ENCODE measurements at places on chromosomes 7 and 10.

DNA sequence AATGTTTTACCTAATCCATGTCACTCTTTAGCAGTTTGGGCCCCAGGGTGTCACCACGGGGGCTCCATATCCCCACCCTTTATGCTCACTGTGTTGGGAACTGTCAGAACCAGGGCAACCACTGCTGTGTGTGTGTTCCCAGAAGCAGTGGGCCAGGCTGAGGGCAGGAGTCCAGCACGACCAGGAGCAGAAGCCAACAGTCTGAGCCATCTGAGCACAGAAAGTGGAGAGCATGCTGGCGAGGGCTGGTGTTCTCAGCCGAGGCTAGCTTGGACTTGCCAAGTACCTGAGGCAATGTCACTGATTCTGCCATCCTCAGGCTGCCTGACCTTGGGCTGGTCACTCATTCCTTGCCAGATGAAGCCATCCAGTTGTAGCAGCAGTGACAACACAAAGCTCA, 285.0 kb downstream of the BMPER start:
- DNase-seq = no peak

DNA sequence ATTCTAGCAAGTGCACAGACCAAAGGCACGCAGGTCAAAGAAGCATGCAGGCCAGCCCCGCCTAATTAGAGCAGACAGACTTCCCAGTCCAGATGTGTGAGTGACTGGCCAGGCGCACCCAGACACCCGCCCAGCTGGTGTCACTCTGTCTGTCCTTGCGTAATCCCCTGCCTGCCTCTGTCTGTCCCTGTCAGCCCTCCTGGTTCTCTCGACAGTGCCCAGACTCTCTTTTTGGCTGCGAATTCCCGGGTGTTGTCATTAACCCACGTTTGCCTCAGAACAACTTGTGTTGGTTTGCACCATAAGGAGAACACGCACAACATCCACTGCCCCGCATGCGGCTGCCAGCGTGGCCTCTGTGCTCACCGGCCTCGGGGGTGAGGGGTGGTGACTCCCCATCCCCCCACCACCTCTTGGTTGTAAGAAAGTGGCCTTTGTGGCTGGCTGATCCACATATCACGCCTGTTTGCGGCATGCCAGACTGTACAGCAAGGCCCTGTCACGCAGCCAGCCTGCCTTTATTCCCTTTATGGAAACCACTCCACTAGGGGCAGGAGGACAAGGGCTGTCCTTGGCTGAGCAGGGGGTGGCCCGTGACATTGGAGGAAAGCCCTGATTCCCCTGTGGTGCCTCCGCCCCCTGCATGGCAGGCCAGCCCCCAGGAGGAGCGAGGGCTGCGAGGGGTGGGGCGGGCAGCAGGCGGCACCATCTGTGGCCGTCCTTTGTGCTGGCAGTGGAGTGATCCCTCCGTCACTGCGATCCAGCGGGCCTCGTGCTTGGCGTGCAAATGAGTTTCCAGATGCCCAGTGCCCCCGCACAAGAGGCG, 72.8 kb upstream of the PPIF start:
- DNase-seq = no peak

DNA sequence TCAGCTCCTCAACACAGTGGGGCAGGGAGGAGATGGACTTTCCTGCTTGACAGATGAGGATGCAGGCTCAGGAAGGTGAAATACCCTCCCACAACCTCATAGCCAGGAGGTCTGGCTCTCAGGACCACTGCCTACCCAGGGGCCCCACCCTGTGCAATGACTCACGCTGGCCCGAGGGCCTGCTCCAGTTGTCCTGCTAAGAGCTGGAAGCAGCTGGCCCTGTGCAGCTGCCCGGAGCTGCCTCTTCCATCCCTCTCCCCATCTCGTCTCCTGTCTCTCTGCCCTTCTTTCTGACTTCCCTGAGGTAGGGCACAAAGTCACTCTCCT, 123.9 kb downstream of the ZMIZ1 start:
- DNase-seq = no peak

GRCh38 chr10:102280397-102281101, 35.2 kb downstream of the GBF1 start:
- DNase-seq = no peak

DNA sequence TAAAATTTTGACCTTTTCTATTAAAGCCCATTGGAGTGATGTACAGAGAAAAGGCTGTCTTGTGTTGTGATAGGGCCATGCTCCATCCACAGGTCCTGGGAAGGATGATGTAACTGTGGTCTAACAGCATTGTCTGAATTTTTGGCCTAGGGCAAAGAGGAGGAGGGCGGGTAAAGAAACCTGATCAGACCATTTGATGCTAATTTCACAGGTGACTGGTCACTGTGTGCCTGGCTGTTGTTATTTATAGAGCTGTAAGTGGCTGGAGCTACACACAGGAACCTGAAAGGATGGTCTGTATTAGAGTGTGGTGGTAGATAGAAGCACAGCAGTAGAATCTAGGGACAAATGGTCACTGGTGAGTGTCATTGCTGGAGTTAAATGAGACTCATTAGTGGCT, 182.1 kb downstream of the AUTS2 start:
- DNase-seq = peak; percentile 39

GRCh38 chr10:119409906-119410305, 132.6 kb downstream of the RGS10 start:
- no peak for DNase-seq

DNA sequence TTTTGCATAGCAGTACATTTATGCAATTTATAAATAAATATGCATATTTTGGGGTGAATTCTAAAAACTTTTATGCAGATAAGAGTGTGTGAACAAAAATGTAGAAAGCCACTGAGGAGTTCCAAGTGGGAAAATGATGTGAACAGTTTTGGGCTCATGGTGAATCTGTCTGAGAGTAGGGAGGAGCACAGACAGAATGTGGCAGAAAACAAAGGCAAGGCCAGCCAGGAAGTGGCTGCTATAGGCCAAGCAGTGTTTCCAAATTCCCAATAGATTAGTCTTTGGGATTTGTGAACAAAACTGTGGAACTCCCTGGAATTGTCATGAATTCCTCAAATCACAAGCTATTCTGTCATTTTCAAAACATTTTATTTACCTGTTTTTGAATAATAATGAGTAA, 73.6 kb upstream of the AMPH start:
- DNase-seq = peak; percentile 18

- DNase-seq = peak; percentile 79
Measured at GRCh38 chr7:97027427-97028234, 3.0 kb upstream of the DLX5 start.

- no peak for DNase-seq
Measured at GRCh38 chr10:24206926-24207325, 2.0 kb upstream of the KIAA1217 start.
